ENCODE measurements at places on chromosomes 1 and 21.

- no peak for DNase-seq
Measured at GRCh38 chr1:50667272-50667671, 244.0 kb upstream of the DMRTA2 start.

GRCh38 chr21:45270306-45270821 lies 17.3 kb downstream of the POFUT2 start:
- no peak for DNase-seq

GRCh38 chr1:68049941-68050878 lies at the start of gene DIRAS3:
Gene DIRAS3 (minus strand): TSS chr1:68050627. CDS start chr1:68047297, 3,330 bp downstream.
- DNase-seq, result no peak

DNA sequence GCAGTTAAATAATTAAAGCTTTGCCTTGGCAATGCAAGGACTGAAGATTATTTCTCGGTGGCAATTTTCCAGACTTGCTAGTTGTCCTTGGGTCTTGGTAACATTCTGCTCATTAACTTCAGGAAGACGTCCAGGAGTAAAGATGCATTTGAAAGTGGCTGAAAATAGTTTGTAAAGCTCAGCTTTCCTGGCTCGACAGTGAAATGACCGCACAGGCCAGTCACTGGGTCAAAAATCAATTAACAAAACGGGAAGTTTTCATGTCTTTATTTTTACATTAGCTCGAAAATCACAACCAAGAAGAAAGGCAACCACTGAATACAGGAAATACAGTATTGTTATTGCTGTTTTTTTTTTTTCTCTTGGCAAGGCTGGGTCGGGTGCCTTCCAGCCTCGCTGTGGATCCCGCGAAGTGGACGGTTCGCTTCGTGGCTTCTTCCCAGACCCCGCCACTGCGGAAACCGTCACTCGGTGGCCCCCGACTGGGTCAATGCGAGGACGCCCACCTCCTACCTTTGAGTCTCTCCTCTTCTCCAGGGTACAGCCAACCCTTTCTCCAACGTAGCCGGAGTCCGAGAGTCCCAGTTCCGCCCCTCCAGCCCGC lies 479 bp upstream of the SNX7 start:
- no peak for DNase-seq

- DNase-seq, result no peak
Measured at GRCh38 chr1:4307468-4307845, 347.0 kb upstream of the AJAP1 start.

DNA sequence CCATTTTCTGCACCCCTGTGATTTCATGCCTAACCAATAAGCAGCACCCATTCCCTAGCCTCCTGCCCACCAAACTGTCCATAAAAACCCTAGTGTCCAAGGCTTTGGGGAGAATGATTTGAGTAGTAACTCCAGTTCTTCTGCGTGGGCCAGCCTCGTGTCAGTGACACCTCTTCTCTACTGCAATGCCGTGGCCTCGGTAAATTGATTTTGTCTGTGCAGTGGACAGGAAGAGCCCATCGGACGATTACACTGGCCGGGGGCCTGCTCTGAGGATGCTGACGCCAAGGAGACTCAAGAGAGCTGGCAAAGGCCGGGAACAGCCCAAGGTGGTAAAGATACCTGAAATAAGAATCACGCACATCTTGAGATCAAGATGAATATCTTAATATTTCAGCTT lies 29.3 kb downstream of the RSPH1 start:
- no peak for DNase-seq

Data from CD8-positive, alpha-beta memory T cell (primary cell).